ENCODE measurements at places on chromosomes 12 and 14.

- DNase-seq: no peak
Measured at GRCh38 chr12:96419576-96420276, 19.5 kb upstream of the CDK17 start.

DNA sequence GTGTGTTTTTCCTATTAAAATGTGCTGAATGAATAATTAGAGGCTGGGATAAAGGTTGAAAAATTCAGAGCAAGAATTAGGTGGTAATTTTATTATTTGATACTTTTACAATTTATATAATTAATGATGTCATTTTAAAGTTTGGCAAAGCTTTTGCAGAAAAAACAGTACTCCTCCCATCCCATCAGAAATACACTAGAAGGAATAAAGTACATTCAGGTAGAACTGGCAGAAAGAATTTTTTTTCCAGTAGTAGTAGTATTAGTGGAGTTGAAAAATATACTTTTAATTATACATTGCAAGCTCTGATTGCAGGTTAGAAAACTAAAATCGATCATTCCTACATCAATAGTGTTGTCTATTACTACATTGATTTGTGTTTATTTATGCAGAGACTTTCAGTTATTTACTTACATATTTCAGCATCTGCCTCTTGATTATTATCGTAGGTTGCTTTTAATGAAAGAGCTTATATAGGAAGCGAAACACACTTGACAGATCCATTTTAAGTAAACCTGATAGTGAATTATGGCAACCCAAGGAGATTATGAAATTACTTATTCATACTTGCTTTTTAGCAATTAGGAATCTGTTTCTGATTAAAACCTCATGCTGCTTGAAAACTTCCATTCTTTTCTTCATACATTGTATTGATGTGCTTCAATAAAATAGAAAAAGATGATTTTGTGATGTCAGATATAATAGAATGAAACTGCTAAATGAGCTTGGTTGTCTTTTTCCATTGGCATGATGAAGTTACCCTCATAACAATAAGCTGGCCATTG, 10.1 kb downstream of the FOXG1 start:
- no peak for DNase-seq

GRCh38 chr14:34824826-34825225, 50.3 kb downstream of the BAZ1A start:
- DNase-seq: no peak

GRCh38 chr14:105053996-105054395, 11.2 kb downstream of the GPR132 start:
- no peak for DNase-seq

DNA sequence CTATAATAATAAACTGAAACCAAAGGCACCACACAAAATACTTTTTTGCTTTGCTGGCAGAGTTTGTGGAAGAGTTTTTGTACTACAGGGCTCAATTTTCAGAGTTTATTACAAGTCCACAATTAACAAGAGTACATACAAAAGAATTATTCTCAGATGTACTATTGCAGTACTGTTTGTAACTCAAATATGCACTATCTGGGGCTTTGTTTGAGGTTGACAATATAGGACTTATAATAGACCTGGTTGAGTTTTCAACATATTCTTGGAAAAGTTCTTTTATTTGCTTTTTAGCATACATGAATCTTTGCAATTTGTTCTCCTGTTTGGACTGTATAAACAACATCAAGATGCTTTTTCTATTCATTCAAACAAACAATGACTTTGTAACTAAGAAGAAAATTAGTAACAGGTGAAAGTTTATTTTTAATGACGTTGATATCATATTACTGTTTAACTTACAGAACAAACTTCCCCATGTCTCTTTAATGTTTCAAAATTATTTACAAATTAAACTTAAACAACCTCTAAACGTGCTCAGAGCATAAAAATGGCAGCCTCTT, 407.4 kb upstream of the PRICKLE1 start:
- no peak for DNase-seq

DNA sequence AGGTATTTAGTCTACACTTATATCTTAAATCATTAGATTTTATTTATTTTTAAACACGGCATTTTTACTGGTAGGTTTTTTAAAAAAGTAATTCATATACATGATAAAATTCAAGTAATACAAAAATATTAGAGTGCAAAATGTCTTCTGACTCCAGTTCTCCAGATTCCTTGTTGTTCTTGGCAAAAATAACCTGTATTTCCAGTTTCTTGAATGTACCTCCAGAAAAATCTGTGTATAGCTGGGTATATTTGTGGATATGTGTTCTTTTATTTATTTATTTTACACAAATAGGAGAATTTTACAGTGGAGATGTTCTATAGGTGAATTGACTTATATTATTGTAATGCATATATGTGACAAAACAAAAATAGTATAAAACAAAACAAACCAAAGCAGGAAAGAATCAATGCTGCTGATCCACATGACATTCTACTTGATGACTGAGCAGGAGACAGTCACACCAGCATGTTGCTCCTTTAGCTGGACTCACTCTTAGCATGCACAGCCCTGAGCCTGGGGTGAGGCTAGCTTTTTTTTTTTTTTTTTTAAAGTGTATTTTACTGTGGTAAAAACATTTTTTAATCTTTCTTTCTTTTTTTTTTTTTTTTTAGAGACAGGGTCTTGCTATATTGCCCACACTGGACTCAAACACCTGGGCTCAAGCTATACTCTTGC, 42.2 kb upstream of the SLC38A2 start:
- DNase-seq: no peak
